ENCODE measurements at places on chromosomes 6 and 20.

DNA sequence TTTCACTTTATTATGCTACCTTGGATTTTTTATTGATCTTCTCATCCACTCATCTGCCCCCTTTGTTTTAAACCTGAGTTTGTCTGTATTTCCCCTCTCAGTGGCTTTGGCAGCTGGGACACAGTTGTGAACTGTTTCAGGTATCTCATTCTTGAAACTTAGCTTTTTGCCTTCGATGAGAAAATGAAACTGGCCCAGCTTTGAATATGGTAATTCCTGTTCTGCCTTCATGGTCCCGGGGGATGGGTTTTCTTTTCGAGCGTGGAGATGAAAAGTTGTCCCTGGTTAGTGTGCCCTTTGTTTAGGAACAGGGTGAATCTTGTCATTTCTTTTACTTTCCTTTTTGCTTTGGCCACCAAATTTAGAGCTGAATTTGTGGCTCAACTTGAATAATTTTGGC, 25.6 kb downstream of the DHX35 start:
- no peak for DNase-seq

- DNase-seq: no peak
Measured at GRCh38 chr6:113968472-113968871, 2.5 kb downstream of the HDAC2 start.

GRCh38 chr6:54248994-54249393, 59.2 kb upstream of the TINAG start:
- DNase-seq: no peak

DNA sequence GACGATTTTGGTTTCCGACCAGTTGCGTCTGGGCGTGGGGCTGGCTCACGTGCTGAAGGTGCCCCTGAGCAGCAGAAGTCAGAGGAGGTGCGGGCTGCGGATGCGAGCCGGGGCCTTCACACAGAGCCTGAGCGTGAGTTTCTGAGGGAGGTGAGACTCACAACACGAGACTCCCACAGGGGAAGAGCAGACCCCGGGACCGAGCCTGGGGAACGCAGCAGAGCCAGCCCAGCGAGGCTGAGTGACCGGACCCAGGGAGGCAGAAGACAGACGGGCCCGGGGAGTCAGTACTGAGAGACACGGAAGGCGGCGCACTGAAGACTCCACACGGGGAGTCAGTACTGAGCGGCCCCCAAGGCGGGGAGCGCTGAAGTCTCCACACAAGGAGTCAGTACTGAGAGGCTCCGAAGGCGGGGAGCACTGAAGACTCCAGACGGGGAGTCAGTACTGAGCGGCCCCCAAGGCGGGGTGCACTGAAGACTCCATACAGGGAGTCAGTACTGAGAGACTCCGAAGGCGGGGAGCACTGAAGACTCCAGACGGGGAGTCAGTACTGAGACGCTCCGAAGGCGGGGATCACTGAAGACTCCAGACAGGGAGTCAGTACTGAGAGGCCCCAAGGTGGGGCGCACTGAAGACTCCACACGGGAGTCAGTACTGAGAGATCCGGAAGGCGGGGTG, 77.8 kb downstream of the DLL1 start:
- no peak for DNase-seq

DNA sequence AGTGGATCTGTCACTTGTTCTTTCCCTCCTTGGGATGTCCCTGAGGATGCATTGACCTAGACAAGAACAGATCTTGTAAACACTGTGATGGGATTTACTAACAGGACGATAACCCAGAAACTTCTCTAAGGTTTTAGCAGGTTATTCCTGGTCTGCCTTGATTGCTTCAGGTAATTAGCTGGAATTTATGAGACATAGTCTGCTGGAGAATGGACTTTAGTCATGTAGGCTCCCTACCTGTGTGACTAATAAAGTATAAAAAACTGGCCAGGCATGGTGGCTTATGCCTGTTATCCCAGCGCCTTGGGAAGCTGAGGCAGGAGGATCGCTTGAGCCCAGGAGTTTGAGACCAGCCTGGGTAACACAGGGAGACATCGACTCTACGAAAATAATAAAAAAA, 96.1 kb downstream of the PAK5 start:
- DNase-seq: no peak

DNA sequence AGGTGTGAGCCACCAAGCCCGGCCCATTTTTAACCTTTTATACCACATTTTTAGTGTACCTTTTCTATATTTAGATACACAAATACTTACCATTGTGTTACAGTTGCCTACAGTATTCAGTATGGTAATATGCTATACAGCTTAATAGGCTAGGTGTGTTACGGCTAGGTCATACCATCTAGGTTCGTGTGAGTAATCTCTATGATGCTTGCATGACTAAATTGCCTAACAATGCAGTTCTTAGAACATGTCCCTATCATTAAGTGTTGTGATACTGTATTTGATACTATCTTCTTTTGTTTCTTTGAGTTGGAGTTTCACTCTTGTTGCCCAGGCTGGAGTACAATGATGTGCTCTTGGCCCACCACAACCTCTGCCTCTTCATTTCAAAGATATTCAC, 387.7 kb upstream of the SASH1 start:
- no peak for DNase-seq

DNA sequence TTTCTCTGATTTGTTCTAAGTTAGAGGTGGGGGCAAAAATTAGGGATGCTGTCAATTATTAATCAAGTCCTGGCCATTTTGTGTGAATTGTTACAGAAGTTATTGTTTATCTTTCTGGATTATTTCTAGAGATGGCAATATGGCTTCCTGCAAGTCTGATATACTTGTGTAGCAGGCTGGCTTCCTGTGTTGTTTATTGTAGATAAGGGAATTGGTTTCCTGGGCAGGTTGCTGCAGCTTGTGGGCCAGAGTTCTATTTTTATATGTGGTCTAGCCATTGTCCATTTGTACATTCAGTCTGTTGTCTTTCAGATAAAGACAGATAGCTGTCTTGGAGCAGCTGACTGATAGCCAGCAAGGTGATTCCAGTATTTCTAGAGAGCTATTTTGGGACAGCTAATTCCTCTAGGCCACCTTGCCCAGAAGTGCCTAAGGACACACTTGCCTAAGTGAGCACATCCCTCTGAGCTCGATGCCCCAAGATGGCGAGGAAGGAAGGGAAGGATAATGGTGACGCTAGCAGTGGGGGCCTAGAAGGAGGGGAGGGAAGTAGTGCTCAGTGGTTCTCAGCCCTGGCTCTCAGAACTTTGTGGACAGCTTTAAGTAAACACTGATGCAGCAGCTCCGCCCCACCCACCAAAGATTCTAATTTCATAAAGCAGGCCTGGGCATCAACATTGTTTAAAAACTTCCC, 25.5 kb downstream of the DDO start:
- no peak for DNase-seq

DNA sequence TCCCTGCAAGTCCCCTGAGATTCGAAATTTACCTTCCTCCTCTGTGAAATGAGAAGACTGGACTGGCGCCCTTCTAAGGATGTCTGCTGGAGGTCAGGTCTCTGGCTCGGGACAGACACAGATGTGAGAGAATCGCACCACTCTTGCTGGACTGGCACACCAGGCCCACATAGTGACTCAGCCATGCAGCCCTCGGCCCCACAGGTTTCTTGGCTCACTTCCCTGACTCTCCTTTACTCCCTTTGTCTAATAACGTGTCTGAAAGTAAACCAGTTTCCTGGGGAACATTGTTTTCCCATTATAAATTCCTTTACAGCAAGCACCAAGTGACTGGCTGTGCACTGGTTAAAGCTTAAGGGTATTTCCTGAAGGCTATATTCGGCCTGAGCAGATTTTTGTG, 106.7 kb upstream of the PLEKHG1 start:
- DNase-seq: no peak

- no peak for DNase-seq
Measured at GRCh38 chr6:14118446-14118845, 874 bp downstream of the CD83 start.

GRCh38 chr6:56242346-56242745, 5.0 kb downstream of the COL21A1 start:
- no peak for DNase-seq

DNA sequence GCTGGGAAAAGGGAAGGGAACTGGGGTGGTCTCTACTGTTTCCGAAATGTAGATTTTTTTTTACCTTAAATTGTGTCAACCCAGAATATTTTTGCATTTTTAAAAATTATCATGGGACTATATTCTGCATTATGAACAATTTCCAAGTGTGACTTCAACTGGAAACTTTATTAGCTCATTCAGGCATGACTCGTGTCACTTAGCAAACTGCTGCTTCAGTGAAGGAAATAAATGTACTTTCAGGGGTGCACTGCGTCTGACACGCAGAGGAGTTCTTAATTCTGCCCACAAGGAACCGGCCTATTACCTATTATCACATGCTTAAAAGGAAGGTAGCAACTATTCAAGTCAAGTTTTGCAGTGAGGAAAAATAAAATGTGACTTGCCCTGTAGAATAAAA, 291.3 kb upstream of the PRDM1 start:
- DNase-seq: no peak

DNA sequence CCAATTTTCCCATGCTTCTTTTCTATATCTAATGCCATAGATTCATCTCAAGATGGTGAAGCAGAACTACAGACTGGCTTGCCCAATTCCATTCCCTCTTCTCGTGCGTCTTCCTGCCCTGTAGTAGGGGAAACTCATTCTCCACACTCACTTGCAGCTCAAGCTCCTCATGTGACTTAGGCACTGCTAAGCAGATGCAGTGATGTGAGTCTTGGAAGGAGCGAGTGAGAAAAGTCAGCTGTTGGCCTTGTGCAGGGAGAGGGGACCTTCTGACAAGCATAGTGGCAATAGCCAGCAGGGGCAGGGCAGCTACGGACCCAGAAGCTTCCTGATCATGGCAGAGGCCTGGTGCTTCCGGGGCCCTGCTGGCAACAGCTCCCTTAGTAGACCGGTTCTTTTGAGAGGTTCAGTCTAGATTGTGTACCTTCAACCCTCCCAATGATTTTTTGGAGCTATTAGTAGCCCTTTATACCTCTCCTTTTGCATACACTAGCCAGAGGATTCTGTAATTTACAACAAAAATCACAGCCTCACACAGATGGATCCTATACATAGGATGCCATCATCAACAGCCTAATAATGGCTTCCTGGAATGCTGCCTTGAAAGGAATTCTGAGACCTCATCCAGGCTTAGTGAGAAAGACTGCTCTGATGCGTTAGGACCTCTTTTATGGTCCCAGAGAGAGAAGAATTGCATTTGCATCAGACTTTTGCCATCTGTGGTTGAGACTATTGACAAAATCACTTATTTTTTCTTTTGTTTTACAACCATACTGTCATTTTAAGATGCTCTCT, 121.5 kb upstream of the RIPOR2 start:
- DNase-seq: no peak

All from HuH-7 (cell line).